ENCODE measurements at places on chromosomes 7 and 10.

GRCh38 chr10:49185213-49185612 is 3.0 kb downstream of the TMEM273 start:
- no peak for DNase-seq

- DNase-seq = no peak
Measured at GRCh38 chr10:124606822-124607221, 137.4 kb downstream of the FAM53B start.

DNA sequence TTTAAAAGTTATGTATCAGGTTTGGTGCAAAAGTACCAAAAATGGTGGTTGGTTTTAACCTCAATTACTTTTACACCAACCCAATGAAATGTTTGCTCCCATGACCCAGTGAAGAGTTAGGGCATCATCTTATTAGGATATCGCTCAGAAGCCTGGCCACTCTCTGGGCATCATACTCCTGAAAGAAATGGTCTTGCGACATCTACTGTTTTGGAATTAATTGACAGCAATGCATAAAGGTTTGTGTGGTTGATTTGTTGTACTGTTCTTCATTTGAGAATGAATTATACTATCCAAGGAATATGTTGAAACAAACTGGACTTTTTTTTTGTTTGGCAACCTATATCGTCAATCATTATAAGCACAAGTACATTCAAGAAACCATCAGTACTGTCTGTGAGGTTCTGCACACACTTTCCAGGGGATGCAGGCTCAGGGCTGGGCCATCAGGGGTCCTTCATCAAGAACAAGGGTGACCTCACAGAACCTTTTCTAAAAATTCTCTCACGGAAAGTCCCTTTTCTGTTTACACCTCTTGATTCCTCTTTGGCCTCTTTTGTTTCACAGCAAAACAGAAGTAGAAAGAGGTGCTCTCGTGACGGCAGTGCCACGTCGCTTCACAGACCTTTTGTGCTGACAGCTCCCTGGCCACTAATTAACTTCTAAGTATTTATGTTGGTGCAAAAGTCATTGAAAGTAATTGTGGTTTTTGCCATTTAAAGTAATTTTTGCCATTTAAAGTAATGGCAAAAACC is 117.2 kb upstream of the KLF6 start:
- peak; percentile 40 for DNase-seq

- DNase-seq = no peak
Measured at GRCh38 chr7:158595068-158595467, 7.4 kb upstream of the PTPRN2 start.

DNA sequence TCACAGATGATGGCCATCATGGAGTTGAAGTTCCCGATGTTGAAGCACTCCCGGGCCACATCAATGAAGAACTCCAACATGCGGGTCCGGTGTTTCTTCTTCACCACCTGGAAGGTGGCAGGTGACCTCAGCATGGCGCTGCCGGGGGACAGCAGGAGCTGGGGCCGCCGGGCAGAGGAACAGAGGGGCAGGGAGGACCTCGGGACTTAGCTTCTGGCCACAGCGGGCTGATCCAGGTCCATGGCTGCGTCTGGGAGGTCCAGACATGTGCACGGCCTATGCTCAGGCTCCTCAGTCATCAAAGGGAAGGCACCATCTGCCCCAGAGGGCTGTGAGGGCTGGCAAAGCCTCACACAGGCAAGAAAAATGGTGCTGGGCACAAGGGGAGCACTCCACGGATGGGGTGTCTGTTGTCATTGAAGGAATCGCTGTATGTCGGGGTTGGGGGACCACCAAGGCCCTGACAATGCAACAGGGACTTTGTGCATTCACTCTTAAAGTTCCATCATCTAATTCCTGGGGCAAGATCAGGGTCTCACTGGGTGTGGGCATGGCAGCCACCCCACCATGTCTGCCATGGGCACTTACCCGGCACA is 60.9 kb downstream of the CSGALNACT2 start:
- DNase-seq = no peak

GRCh38 chr7:141071855-141072547 is 1.9 kb upstream of the TMEM178B start:
- no peak for DNase-seq

GRCh38 chr7:108634036-108634435 is 64.4 kb downstream of the DNAJB9 start:
- no peak for DNase-seq

GRCh38 chr7:140645166-140645900 is 4.7 kb upstream of the DENND2A start:
- no peak for DNase-seq

DNA sequence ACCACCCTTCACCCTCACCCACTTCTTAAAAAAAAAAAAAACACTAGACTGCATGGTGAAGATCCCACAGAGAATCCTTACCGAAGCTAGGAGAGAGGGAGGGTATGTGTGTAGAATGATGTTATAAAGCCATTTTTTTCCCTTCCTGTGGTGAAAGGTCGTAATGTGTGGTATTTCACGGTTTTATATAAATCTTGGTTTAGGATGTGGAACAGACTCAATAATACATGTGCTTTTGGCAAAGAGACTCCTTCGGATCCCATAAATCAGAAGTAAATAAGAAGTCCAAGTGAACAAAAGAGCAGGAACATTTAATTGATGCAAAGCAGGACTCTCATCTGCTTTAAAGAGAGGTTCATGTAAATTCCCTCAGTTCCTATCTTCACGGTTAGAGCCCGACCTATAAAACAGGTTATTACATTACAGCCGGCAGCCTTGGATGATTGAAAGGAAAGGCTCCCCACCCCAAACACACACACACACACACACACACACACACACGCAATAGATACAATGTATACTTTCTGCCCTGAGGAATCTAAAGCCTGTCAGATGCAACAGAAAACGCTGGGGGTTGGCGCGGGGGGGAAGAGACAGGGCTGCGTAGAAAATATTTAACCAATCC is 8.8 kb downstream of the DLX5 start:
- DNase-seq = no peak

DNA sequence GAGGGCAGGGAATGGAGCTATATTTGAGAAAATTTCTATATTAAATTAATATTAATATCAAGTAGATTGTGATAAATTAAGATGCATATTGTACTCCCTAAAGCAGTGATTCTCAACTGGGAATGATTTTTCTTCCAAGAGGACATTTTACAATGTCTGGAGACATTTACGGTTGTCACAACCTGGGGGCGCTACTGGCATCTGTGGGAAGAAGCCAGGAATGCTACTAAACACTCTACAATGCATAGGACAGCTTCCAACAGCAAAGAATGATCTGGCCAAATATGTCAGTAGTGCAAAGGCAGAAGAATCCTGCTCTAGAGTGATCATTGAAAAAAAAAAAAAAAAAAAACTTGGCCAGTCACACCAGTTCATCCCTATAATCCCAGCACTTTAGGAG is 100.0 kb downstream of the LSM5 start:
- DNase-seq = no peak

- no peak for DNase-seq
Measured at GRCh38 chr7:31437250-31437865, 76.5 kb upstream of the ITPRID1 start.

DNA sequence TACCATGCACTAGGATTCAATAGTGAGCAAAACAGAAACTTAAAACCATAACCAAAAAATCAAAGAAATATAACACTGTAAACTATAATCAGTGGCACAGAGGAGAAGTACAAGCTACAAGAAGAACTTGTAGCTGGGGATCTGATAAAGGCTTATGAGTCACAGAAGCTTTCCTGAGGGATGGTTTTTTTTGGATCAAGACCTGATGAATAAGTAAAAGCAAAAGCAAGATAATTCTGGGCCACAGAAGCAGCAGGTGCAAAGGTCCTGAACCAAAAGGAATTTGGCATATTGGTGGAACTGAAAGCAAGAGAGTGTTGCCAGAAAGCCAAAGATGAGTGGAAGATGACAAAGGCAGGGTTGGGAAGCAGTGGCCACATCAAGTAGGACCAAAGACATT is 37.4 kb upstream of the BET1 start:
- no peak for DNase-seq

- no peak for DNase-seq
Measured at GRCh38 chr10:49230004-49230403, 41.8 kb upstream of the TMEM273 start.

- no peak for DNase-seq
Measured at GRCh38 chr7:44891791-44892190, 6.5 kb upstream of the PURB start.

GRCh38 chr7:28879105-28879504 is 79.0 kb downstream of the TRIL start:
- no peak for DNase-seq

DNA sequence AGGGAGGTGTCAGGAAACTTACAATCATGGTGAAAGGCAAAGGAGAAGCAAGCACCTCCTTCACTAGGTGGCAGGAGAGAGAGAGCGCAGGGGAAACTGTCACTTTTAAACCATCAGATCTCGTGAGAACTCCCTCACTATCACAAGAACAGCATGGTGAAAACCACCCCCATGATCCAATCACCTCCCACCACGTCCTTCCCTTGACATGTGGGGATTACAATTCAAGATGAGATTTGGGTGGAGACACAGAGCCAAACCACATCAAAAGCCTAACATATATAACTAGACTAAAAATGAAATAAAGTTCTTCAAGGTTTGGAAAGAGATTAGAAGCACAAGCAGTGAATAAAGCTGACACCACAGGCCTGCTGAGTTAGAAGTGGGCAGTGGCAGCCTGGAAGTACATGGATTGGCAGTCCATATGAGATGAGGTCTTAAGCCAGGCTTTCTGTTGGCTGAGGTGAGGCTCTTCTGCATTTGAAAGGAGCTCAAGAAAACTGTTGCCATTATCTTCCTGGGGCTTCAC is 96.4 kb upstream of the MDFIC start:
- DNase-seq = peak; percentile 1

DNA sequence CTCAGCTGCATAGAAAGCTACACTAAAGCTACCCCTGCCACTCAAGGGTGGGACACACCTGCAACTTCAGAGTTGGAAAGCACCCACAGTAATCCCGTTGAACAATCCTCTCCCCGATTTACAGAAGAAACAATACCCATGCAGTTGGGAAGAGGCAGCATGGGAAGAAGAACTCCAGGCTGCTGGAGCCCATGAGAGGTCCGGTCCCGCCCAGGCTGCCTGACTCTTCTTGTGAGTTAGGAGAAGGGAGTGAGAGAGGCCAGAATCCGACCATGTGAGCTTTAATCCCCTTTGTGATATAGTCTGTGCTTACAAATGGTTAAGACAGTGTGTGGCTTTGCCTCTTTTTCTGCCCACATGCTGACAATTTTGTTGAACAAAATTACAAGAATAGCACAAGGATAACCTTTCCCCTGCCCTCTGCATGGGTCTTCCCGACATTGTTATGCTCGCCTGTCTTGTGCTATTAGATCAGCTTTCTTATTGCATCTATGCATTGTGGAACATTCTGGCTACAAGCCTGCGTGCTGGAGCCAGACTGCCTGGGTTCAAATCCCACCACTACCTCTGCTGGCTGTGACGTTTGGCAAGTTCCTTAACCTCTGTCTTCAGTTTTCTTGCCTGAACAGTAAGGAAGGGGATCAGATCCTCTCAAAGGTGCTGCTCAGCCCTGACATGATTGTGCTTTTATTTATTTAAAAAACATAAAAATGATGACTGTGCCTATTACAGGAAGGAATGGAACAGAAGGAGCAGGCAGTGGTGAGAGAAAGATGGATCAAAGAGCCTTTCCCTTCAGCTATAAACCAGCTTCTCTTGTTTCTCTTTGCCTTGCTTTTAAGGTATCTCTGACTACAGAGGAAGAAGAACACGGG is 56.0 kb downstream of the BPGM start:
- no peak for DNase-seq

DNA sequence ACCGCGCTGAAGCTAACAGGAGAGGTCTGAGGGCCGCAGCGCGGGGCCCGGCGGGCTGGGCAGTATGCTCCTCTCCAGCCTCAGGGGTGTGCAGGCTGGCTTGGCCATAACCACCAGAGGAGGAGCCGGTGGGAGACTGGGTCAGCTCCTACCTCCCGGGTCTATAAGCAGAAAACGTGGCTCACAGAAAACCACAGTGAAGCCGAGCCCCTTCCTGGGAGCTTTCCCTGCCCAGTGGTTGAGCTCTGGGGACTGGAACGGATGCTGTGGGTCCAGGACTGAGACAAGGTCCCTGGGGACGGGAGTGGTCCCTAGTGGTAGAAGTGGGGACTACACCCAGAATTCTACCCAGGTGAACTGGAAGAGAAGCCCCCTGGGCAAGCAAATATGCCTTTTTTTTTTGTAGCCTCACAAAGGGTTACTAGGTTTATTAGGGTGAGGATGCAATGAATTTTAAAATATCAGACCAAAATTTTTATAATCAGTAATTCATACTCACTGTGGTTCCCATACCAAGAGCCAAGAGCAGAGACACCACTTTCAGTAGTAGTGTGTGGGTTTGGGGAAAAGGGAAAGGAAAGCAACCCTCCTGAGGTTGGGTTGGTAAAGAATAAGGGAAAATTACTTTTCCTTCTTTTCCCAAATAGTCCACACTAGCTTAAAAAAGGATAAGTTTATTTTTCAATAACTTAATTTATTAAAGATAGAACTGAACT is 67.9 kb upstream of the PRKCQ start:
- DNase-seq = peak; percentile 63

DNA sequence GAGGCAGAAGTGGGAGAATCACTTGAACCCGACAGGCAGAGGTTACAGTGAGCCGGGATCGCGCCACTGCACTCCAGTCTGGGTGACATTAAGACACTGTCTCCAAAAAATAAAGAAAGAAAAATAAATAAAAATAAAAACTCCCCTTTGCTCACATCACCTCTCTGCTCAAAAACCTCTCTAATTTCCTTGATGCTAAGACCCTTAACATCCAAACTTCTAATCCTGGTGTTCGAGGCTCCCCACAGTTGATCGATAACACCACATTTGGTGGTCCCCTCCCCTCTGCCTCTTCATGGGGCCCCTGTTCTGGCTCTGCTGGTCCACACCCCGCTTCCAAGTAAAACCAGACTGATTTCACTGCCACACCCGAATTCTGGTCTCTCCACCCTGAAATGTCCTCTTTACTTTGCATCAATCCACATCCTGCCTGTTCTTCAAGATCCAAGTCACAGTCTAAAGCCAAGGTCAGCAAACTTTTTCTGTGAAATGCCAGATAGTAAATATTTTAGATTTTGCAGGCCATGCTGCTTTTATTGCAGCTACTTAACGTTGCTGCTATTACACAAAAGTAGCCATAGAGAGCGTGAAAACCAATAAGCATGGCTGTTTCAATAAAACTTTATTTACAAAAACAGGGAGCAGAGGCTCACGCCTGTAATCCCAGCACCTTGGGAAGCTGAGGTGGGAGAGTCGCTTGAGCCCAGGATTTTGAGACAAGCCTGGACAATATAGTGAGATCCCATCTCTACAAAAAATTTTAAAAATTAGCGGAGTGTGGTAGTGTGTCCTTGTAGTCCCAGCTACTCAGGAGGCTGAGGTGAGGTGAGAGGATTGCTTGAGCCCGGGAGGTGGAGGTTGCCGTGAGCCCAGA is 11.8 kb downstream of the MOSPD3 start:
- DNase-seq = no peak

DNA sequence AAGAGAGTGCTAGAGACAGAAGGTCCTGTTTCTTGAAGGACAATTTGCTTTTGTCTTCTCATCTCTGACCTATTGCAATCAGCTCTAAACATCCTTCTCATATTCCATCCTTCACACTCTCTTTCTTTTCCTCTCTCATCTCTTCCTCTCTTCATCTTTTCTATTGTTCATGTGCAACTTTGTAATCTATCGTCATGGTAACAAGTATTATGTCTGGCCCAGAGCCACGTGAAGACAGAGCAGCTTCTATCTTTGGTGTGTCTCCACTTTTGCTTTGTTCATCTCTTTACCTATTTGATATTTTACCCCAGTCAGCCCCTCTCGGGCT is 104.9 kb upstream of the ABCB5 start:
- DNase-seq = no peak

GRCh38 chr10:92714152-92714845 is 24.5 kb downstream of the HHEX start:
- DNase-seq = no peak

Measured in activated CD4-positive, alpha-beta T cell treated with anti-CD3 and anti-CD28 coated beads, Interleukin-2, amount 50 U/mL, for 1 hour (primary cell).